ENCODE measurements at places on chromosomes 2 and 18. TPM values are rescaled to one million over a fixed set of nuclear protein-coding genes. Genes with fewer than 3 reads are reported as not detected.

KLHL30 gene
- total RNA-seq: 0.08 TPM

IL36RN gene
- not detected for total RNA-seq

TTC21B gene
- total RNA-seq: 21.0 TPM

IL37 gene
- total RNA-seq: not detected

TNS1 gene
- 472 TPM for total RNA-seq

IMP4 gene
- total RNA-seq: 54.4 TPM

CD28 gene
- total RNA-seq: 2.9 TPM

REG3A gene
- not detected for total RNA-seq
